CD4-positive, alpha-beta T cell treated with Interleukin-2 at 100 ng/mL for 4 hours (primary cell): ENCODE measurements at places on chromosomes 11 and 22.

- no peak for DNase-seq
These were observed 65.5 kb upstream of the SOX6 start for GRCh38 chr11:16421826-16422225.

- no peak for DNase-seq
These were observed 18.0 kb downstream of the HDHD5 start for GRCh38 chr22:17140826-17141766.

DNA sequence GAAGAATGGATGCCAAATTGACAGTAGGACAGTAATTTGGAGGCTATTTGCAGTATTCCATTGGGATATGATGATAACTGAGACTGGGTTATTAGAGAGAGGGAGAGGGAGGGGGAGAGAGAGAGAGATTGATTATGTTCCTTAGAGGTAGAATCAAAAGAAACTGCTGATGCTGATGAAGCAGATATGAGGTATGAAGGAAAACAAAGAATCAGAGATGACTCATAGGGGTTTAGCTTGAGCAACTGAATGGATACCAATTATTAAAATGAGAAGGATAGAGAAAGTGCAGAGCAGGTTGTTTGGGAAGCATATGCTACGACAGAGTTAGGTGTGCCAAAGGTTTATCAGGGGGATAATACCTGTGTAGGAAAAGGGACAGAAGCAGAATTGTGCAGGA is 12.8 kb upstream of the NUCB2 start:
- no peak for DNase-seq

DNA sequence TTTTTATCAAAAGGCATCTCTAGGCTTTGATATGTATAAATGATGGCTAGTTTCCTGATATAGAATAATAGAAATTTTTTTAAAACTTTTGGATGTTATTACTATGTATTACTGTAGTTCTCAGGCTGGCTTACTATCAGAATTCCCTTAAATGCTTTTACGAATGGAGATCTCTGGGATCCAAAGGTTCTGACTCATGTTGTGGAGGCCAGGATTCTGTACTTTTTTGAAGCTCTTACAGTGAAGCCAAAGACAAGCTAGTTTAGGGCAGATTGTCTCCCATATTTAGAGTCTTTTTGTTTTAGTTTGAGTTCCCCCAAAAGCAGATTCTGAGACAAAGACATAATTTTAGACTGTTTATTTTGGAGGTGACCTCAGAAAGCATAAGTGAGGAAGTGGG is 265.9 kb upstream of the SESN3 start:
- DNase-seq = no peak

- DNase-seq = no peak
These were observed 438.5 kb upstream of the FAT3 start for GRCh38 chr11:91786097-91786496.

- DNase-seq = no peak
These were observed 22.4 kb downstream of the XRRA1 start for GRCh38 chr11:74926304-74927030.

DNA sequence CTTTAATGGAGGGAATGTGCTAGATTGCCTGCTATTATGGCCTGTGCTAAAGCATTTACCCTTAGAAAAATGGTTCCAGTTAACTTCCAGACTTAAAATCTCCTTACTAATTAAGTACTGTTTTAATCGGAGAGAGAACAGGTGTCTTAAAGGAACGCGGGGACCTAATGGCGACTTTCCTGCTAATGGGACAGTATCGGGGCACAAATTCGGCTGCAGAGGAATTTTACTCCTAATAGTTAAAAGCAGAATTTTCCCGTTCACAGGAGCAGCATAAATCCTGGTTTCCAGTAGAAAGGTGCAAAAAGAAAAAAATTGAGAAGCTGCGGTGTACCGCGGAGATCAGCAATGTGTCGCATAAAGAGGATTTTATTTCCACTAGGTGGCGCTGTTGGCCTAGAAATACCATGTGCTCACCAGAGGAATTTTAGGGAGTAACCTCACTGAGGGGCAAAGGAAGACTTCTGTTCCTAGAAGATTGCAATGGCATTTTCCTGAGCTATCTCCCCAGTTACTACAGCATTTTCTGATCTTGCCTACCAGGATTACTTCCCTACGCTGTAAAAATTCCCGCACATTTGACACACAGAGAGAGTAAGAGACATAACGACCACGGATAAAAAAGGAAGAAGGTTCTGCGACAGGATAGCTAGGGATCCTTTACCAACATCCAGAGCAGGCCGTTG is 44.5 kb downstream of the ZNF280B start:
- DNase-seq = peak; percentile 65

DNA sequence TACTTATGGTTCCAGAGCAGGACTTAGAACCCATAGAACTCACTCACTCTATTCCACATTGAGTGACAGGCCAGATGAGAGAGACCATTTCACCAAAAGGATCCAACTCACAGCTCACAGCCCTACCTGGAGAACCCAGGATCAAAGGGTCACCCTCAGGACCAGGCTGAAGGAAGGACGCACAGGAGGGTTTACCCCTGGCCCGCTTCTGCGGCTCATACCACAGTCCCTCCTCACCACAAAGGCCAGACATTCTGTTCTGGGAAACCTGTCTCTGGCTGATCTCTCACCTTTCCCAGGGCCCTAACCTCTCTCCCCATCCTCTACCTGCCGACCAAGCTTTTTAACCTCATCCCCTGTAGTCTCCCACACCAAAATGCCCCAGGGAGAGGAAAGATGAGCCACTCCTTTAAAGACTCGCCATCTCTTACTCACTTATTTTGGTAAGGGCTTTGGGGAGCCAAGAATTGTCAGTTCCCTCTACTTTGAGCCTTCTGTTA is 4.7 kb downstream of the FOSL1 start:
- no peak for DNase-seq

GRCh38 chr11:104573441-104573990 is 324.7 kb downstream of the CASP12 start:
- DNase-seq = no peak

GRCh38 chr11:86704710-86705109 is 32.3 kb upstream of the ME3 start:
- DNase-seq = no peak

DNA sequence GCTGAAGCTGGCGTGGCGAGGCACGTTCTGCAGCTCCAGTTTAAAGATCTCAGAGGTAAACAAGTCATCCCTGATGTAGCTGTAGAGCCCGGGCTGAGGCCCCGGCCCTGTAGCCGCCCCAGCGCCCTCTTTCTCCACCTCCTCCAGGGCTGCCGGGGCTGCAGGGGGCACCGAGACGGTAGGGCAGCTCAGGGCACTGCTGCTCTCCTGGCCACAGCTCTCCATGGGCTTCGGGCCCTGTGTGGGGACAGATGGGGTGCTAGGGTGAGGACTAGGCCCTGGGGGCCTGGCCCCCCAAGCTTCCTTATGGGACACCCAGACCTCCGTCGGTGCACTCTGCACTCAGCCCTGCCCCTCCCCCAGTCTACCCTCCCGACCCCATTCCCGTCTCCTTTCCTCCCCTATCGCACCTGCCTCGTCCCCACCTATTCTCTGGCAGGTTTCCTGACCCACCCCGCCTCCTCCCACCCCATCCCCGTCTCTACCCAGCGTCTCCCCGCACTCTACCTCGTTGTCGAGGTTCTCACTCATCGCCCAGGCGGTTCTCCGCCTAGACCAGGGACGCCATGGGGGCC is 559 bp downstream of the RANBP1 start:
- no peak for DNase-seq

- DNase-seq = no peak
These were observed 998.1 kb downstream of the DLG2 start for GRCh38 chr11:84628871-84629620.

DNA sequence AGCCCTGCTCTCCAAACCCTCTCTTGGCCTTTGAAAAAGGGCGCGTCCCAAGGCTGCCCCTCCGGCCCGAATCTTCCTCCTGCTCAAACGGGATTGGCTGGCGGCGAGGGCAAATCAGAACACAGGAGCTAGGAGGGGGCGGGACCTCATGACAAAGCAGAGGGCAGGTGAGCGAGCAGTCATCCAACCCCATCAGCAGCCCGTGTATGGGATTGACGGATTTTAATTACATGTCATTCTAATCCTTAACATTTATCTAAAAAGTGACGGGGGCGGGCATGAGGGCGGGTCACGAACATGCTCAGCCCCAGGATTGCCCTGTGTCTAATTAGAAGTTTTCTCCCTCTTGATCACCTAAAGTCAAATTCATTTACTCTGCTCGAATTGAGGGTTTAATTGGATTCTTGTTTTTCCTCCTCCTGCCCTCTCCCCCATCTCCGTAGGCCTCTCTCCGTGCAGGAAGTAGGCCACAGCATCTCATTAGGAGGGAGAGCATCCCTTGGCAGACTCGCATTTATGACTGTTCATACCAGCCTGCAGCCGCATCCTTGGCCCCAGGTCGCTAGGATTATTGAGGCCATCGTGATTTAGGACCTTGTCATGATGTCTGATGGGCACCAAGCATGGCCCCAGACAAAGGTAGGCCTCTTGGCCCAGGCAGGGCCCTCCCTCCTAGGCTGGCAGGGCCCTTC is 147.1 kb downstream of the CHST1 start:
- DNase-seq = no peak

- DNase-seq = peak; percentile 60
These were observed 22.0 kb downstream of the RSPH14 start for GRCh38 chr22:23119494-23120414.

- DNase-seq = no peak
These were observed 106.1 kb upstream of the CLMP start for GRCh38 chr11:123301013-123301591.

GRCh38 chr11:128824191-128825049 is 42.7 kb downstream of the KCNJ1 start:
- no peak for DNase-seq

GRCh38 chr11:108592591-108593213 is 866 bp downstream of the EXPH5 start:
- DNase-seq = peak; percentile 7

DNA sequence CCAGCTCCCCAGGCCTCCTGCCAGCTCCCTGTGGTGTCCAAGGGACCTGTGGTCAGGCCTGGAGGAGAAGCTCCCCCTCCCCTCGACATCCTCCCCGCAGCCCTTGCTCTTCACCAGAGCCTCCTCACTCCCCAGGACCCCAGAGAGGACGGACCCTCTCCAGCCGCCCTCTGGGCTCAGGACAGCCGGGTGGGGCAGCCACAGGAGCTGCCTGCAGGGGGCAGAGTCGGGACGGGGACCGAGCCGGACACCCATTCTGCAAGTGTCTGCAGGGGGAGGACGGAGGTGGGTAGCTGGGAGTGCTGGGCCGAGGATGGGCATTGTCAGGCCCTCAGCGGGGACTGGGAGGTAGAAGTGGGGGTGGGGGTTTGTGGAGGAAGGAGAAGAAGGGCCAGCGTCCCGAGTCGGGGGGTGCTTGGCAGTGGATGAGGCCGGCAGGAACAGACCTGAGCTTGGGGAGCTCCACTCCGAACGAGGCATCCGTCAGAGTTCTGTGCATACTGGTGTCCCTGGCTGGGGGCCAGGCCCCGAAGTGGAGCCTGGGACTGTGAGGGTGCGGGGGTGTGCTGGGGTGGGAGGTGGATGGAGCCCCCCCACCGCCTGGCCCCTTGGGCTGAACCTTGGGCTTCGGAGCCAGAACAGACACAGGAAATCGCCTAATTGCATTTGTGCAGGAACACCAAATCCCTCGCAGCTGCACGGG is 15.2 kb downstream of the PRR33 start:
- no peak for DNase-seq
